ENCODE measurements at places on chromosomes 6 and 20.

DNA sequence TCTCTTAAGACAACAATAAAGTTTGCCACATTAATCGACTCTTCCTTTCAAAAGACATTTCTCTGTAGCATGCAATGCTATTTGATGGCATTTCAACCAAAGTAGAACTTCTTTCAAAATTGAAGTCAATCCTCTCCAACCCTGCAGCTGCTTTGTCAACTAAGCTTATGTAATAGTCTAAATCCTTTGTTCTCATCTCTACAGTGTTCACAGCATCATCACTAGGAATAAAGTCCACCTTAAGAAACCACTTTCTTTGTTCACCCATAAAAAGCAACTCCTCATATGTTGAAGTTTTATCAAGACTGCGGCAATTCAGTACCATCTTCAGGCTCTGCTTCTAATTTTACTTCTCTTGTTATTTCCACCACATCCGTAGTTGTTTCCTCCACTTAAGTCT, 11.5 kb upstream of the BLOC1S5 start:
- no peak for DNase-seq

- no peak for DNase-seq
Observed at GRCh38 chr6:41167173-41167963, 4.5 kb upstream of the TREM2 start.

DNA sequence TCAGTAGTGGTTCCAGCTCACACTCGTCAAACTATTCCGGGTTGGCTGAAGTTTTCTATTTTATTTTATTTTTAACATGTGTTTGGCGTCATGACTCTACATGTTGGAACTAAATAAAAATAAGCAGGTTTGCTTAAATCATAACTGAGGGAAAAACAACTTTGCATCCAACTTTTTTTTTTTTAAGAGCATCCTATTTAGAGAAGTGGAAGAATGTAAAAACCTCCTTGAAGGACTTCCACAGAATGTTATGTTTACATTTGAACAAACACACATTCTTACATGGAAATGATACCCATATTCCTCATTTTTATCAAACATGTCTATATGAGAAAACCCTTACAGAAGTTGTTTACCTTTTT, 659 bp downstream of the PRDM1 start:
- no peak for DNase-seq

DNA sequence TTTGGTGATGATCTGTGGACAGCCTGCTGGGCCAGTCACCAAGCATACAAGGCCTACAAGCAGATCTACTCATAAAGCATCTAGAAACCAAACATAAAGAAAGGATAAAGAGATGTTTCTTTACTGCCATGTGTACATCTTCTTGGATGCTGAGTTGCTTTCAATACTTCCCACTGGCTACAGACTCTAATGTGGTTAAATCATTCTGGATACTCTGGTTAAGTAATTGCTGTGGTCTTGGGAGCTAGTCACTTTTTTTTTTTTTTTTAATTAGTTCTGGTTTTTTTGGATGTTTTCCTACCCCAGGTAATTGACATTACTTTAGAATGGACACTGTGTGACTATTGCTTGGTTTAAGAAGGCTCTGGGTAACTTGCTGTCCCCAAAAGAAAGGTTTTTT, 215.4 kb upstream of the RUNX2 start:
- DNase-seq: no peak

- DNase-seq: no peak
Observed at GRCh38 chr6:93453956-93454355, 34.6 kb upstream of the EPHA7 start.

DNA sequence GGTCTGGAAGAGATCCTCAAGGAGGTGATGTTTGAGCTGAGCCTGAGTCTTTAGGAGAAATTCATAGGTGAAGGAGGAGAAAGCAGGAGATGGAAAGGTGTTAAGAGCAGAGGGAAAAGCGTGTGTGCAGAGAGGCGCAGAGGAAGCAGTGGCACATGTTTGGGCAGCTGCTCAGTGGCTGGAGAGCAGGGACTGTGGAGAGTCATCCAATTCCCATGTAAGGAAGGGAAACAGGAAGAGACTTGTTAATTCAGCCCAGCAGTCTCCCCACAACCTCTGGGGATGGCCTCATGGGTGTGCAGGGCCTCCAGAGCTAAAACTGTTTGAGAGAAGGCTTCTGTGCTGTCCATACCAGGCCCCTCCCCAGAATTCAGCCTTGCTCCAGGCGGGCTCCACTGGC, 16.2 kb downstream of the AAR2 start:
- no peak for DNase-seq
